ENCODE measurements at places on chromosomes 1 and 21.

- no peak for DNase-seq
These were observed 102.4 kb upstream of the ETV3 start for GRCh38 chr1:157240495-157241184.

GRCh38 chr21:44571844-44572782, 1.4 kb upstream of the KRTAP10-4 start:
- no peak for DNase-seq

- peak; percentile 44 for DNase-seq
These were observed 24.1 kb downstream of the GPR3 start for GRCh38 chr1:27416387-27417111.

GRCh38 chr1:162756523-162756922, 34.0 kb upstream of the HSD17B7 start:
- DNase-seq = no peak

DNA sequence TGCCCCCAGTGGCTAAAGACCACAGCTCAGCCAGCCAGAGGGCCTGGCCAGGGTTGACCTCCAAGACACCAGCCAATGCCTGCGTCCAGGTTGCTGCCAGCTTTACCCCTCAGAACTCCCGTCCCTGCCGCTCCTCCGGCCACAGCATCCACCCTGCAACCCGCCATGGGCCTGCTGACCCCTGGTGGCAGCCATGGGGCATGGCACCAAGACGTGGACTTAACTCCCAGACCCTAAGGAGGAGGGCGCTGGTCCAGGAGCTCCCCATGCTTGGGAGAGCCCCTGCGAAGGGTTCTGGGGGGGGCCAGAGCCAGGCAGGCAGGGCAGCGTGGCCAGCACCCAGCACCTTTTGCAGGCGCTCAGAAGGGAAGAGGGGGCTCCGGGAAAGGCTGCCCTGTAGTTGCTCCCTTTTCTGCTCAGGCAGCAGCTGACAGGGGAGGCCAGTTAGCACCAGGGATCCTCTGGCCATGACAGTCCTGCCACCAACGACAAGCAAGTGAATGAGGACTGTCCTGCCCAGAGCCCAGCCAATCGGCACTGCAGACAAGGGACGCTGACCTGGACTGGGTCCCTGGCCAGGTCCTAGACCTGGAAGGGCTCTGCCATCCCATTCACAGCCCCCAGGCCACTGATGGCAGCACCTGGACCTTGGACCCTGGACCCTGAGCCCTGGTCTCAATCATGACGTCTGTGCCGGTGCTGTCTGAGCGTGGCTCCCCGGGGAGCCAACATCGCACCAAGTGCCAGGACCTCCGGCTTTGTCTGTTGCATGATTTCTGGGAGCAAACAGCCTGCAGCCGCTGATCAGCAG, 246.2 kb downstream of the NPHP4 start:
- no peak for DNase-seq

GRCh38 chr1:6499296-6499695, 7.8 kb upstream of the PLEKHG5 start:
- no peak for DNase-seq

- DNase-seq = peak; percentile 89
These were observed 66.6 kb downstream of the UBIAD1 start for GRCh38 chr1:11339346-11340232.

DNA sequence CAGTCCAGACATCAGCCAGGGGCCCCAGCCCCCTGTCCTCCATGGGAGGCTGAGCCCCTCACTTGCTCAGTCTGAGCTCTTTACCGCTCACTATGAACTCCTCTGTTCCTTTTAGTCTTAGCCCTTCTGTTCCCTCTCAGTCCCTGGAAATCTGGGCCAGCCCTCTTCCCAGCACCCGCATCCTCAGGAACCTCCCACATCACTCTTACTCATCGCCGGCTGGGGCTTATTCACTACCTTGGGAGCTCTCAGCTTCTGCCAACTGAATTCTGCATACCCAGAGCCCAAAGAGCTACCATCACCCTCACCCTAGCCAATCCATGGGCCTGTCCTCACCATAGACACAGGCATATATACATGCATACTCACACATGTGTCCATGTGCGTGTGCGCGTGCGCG, 11.5 kb downstream of the KNCN start:
- DNase-seq = no peak

DNA sequence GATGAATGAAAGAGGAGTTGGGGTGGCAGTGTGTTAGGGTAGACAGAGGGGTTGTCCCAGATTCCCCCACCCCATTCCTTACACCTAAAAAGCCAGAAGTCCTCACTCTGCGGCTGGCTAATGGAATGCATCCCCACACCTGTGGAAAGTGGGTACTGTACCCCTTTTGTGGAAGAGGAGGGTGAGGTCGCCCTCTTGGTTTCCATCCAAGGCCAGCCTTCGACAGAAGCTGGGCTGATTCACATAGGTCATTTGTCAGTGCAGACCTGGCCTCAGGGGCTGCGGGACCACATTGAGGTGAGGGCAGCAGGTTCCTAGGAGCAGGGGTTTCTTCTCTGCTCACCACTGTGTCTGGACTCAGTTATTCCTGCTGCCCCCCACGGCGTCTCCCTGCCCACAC, 671.6 kb downstream of the MATN1 start:
- DNase-seq = no peak

DNA sequence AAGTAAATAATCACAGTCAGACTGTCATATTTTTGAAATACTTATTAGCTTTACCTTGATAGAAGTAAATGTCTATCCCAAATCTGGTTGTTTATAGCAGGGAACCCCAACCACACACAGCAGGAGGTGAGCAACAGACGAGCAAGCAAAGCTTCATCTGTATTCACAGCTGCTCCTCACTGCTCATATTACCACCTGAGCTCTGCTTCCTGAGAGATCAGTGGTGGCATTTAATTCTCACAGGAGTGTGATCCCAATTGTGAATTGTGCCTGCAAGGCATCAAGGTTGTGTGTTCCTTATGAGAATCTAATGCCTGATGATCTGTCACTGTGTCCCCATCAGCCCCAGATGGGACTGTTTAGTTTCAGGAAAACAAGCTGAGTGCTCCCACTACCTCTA, 104.3 kb downstream of the GPATCH2 start:
- DNase-seq = no peak

- no peak for DNase-seq
These were observed 9.2 kb upstream of the VPS26C start for GRCh38 chr21:37276377-37276776.

DNA sequence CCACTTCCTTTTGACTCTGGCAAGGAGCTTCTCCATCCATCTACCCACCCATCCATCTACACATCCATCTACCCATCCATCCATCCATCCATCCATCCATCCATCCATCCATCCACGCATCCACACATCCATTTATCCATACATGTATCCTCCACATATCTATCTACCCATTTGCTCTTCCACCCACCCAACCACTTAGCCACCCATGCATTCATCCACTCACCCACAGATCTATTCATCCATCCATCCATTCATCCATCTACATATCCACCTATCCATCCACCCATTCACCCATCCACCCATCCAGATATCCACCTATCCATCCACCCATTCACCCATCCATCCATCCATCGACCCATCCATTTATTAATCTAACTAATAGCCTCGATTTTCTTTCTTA, 23.0 kb upstream of the KANK4 start:
- no peak for DNase-seq

DNA sequence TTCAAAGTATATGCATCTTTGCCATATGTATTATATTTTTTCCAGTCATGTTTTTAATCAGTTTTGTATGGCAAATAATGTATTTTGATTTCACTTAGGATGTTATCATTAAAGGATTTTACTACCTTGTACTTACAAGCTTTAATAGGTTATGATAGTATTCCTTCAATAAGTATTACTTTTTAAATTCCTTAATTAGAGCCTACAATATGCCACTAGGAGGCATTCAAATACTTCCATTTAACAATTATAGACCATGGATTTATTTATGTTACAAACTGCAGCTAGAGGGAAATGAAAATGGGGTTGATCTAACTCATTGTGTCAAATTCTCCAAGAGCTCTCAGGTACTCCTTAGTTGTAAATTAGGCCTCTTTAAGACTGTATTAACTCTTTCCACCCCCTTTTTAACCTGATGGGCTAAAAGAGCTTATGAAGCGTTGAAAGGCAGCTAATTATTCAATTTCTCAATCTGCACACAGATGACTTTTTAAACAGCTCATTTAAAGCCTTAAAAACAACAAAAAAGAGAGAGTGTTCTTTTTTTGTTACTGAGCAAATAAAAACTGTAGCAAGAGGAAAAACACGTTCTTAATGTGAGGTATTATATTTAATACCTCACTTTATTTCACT, 156.2 kb downstream of the DENND1B start:
- peak; percentile 40 for DNase-seq

GRCh38 chr1:185207980-185208602, 51.1 kb downstream of the SWT1 start:
- no peak for DNase-seq

DNA sequence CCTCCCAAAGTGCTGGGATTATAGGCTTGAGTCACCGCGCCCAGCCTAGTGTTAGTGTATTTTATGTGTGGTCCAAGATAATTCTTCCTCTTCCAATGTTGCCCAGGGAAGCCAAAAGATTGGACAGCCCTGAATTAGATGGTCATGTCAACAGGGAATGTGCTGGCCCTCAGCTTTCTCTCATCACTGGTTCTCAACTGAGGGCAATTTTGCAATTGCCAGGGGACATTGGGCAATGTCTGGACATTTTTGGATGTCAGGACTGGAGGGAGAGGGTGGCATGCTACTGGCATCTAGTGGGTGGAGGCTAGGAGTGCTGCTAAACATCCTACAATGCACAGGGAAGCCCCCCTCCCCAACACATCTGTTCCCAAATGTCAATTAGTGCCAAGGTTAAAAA, 95.0 kb downstream of the LAMC2 start:
- no peak for DNase-seq
